ENCODE measurements at places on chromosomes 4 and X.

DNA sequence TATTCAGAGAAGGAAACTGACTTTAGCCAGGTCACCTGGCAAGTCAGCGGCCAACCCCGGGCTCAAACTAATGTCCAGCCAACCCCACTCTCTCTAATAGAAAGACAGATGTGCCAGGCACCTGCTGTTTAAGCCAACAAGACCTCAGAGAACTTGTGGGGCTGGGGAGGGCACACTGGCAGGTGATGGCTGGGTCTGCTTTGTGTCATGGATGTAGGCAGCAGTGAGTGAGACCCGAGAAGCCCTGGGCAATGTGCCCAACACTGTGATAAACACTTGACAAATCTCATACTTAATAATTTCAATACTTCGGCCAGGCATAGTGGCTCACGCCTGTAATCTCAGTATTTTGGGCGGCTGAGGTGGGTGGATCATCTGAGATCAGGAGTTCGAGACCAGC is 9.0 kb upstream of the CD99L2 start:
- no peak for DNase-seq

DNA sequence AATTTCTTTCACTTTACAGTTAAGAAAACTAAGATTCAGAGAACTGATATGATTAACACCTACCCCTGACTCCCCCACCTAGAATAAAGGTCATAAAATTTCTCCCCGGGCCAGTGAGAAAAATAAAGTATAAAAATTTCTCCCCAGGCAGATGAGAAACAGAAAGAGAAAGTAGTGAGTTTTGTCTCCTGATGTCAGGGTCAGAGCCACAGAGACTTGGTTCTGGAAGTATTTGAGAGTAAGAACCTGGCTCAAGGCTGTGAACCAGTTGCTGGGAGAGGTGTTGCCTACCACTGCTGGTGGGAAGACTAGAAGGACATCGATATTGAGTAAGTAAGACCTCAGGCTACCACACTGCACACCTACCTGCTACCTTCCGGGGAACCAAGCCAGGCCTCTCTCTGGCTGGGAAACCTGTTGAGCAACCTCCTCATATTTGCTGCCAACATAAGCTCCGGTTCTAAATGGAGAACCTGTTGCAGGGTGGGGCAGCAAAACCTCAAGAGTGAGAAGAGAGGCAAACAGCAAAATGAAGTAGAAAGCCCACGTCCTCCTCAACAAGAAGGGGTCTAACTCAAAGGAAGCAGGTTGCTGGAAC is 104.2 kb upstream of the PUDP start:
- DNase-seq = no peak

DNA sequence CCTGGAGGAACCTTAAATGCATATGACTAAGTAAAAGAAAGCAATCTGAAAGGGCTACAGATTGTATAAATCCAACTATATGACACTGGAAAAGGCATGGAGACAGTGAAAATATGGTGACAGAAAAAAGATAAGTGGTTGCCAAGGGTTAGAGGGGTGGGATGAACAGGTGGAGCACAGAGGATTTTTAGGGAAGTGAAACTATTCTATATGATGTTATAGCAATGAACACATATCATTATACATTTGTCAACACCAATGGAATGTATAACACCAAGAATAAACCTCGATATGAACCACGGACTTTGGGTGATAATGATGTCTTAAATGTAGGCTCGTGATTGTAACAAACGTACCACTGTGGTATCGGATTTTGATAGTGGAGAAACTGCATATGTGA is 40.7 kb downstream of the NPY5R start:
- no peak for DNase-seq

DNA sequence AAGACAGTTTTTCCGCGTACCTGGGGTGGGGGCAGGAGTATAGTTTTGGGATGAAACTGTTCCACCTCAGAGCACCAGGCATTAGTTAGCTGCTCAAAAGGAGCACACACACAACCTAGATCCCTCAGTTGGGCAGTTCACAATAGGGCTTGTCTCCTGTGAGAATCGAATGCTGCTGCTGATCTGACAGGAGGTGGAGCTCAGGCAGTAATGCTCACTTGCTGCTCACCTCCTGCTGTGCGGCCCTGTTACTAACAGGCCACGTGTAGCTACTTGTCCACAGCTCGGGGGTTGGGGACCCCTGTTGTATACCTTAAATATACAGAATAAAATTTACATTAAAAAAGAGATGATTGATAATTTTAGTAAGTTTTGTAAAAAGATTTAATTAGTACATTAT is 191.5 kb downstream of the SLC7A11 start:
- DNase-seq = no peak

DNA sequence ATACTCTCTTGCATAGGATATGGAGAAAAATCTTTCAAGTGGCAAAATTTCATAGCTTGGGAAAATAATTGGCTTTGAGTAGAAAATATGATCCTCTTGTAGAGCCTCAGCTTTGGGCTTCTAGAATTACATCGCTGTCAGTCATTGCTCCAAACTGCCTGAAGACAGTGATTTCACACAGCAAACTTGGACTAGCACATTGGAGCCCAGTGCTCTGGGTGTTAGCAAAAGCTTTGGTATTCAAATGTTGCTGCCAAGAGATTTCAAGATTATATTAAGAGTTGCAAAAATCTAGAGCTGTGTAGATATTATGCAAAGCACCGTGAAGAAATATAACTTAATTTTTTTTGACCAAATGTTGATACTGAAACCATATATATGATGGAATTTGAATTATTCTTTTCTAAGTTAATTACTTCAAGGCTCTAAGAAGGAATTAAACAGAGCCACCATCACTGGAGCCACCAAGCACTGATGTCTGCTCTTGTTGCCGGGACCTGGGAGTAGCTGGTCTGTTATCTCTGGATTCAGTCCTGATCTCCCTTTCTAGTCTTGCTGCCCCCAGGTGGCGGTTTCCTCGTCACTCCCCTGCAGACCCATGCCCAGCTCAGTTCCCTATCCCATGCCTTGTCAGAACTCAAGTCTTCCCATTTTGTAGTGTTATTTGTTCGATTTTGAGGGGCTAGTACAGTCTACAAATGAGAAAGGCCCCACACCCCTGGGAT is 260.7 kb upstream of the SFRP2 start:
- DNase-seq = no peak

DNA sequence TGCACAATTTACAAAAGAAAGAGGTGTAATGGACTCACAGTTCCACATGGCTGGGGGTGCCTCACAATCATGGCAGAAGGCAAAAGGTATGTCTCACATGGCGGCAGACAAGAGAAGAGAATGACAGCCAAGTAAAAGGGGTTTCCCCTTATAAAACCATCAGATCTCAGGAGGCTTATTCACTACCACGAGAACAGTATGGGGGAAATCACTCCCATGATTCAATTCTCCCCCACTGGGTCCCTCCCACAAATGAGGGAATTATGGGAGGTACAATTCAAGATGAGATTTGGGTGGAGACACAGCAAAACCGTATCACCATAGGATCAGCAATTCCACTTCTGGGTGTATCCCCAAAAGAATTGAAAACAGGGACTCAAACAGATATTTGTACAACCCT is 97.5 kb upstream of the STX18 start:
- DNase-seq = no peak

Measured in GM12891 (cell line).